Caki2 (cell line): ENCODE measurements at places on chromosomes 7 and 10. TPM values are rescaled to one million over a fixed set of nuclear protein-coding genes. Genes with fewer than 3 reads are reported as not detected.

DNA sequence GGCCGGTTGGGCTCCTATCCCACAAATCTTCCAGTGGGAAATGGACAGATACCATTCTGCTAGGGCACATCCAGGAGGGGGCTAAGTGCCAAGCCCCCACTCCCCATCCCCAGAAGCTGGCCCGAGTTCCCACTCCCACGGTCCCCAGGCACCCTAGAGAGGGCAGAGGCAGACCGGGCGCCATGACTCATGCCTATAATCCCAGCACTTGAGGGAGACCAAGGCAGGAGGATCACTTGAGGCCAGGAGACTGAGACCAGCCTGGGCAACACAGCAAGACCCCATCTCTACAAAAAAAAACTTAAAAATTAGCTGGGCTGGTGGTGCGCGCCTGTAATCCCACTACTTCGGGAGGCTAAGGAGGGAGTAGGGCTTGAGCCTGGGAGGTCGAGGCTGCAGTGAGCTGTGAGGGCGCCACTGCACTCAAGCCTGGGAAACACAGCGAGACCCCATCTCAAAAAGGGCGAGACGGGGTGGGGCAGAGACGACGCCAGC is 870 bp downstream of the GNA12 start:
- DNase-seq: no peak

CYP2E1 gene
- not detected in 2 replicates for total RNA-seq

DNA sequence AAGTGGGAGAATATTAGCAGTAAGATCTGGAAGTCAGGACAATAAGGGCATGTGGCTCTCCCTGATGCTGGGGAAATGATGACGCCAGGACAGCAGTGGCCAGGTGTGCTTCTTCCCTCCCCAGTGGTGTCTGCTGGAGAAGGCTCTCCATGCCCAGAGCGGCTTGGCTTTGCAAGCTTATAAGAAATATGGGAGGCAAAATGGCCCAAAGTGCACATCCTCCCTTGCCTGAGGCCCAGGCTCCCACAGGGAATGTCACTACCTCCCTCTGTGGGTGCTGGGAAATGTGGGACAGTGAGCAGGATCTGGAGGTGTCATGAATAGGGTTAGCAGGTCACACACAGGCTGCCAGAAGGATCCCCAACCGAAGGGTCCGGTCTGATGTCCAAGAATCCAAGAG is 17.1 kb upstream of the ZNF488 start:
- DNase-seq: no peak

DNA sequence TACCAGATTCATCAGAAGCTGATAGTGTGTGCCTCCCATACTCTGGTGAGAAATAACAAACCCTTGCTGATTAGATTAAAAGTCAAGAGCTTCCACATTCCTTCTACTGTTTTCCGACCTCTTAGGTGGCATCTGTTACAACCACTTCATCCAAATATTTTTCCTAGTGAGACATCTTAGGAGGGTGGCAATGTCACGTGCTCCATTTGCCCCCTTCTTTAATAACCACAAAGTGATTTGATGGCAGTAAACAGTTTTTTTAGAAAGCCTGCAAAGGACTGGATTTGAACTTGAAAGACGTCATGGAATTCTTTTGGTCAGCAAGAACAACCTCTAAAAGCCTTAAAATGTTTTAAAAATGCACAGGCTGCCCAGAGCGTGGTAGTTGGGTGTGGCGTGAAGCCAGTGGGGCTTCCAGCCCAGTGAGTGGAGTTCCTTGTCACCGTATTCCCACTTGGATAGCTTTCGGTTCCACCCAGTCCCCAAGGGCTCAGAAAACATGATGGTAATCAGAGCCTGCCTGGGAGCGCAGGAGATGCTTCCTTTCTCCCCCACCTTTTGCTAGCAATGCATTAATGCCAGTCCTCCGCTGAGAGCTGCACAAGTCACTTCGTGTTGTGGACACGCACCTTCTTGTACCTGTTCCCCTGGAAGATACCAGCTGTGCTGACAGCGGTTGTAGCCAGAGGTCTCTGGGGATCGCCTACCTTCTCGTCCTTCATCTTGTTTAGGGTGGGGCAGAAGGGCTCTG is 256.4 kb downstream of the KIAA1217 start:
- DNase-seq: peak; percentile 77

HYCC1 gene
- 17.6 and 56.6 TPM in 2 replicates for total RNA-seq

AASS gene
- total RNA-seq: 0.51 TPM in 1 of 2 replicates, not detected in the other

DNA sequence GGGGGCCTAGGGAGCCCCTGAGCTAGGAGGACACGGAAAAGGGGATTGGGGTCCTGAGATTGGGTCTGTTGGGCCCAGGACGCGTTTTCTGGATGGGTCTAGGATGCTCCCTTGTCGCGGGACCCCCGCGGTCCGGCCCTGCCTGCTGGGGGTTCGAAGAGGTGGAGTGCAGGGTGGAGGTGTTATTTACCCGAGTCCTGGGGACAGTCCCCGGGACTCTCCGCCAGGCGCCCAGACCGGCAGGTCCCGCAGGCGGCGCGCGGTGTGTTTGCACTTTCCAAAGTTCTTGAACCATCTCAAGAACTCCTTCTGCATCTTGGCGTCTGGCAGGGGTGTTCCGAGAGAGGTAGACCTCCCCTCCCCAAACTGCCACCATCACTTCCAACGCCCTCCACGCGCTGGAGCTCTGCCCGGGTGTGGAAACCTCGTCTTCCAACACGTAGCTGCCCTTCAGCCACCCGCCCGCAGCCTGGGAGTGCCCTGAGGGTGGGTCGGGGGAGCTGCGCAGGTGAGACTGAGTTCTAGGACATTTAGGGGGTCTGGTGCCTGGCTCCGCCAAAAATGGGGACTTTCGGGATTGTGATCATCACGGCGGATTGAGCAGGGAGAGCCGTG is 569 bp downstream of the CAV1 start:
- peak; percentile 54 for DNase-seq

GRCh38 chr10:66283874-66284464 is 641.9 kb upstream of the LRRTM3 start:
- DNase-seq: no peak

DNA sequence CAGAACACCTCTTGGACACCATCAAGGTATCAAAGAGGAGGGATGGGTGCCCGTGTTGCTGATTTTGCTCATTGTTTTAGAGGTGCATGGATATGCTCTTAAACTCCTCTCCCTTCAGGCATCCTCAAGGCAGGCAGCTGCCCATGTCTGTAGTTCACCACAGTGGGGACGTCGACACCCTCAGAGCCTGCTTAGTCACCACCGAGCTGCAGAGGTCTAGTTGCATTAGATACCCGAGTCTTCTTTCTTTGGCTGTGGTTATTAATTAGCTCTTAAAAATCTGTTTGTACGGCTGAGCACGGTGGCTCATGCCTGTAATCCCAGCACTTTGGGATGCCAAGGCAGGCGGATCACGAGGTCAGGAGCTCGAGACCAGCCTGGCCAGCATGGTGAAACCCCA is 24.7 kb upstream of the TSPAN13 start:
- DNase-seq: peak; percentile 43

OR2A12 gene
- not detected in 2 replicates for total RNA-seq

DNA sequence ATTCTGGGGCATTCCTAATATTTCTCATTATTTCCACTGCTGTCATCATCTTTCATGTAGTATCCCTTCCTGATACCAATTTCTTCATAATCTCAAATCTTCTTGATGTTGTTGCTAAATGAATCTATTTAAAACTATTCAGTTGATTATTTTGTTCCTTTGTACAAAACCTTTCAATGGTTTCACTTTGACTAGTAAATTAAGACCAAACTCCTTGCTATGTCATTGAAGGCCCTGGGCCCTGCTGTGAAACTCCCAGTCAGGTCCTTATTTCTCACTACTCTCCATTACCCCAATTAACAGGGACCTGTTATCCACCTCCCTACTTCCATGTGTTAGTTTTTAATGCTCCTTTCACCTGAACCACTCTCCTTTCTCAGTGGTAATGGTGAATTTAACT is 97.0 kb downstream of the CTTNBP2 start:
- DNase-seq: no peak

DLG5 gene
- 19.9 and 21.2 TPM in 2 replicates for total RNA-seq

IL6 gene
- total RNA-seq: 2.0 and 6.4 TPM in 2 replicates

GRCh38 chr10:98555021-98555619 is 108.4 kb upstream of the HPS1 start:
- no peak for DNase-seq

GRCh38 chr10:35569836-35570235 is 35.3 kb upstream of the GJD4 start:
- DNase-seq: no peak

DNA sequence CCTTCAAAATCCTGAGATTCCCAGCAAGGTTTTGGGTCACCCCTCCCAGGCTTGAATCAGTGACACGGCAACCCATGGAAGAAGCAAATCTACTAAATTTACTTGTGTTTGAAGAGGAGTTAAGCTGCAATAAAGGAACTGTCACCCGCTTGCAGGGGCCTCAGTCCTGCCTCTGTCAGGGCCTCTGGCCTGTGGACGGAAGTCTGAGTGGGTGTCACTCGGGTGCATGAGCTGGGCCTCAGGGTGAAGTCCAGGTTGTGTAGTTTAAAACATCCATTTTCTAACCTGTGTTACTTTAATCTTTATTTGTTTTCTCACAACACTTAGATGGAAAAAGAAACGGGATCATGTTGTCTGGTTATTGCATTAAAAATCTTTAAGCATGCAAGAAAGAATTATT is 234.9 kb downstream of the ADARB2 start:
- DNase-seq: no peak
